ENCODE measurements at places on chromosomes 11 and 22.

GRCh38 chr11:1667906-1668305 lies 29.1 kb upstream of the KRTAP5-6 start:
- DNase-seq, result peak; percentile 49

GRCh38 chr11:103662880-103663279 lies 373.6 kb upstream of the DDI1 start:
- DNase-seq, result no peak

DNA sequence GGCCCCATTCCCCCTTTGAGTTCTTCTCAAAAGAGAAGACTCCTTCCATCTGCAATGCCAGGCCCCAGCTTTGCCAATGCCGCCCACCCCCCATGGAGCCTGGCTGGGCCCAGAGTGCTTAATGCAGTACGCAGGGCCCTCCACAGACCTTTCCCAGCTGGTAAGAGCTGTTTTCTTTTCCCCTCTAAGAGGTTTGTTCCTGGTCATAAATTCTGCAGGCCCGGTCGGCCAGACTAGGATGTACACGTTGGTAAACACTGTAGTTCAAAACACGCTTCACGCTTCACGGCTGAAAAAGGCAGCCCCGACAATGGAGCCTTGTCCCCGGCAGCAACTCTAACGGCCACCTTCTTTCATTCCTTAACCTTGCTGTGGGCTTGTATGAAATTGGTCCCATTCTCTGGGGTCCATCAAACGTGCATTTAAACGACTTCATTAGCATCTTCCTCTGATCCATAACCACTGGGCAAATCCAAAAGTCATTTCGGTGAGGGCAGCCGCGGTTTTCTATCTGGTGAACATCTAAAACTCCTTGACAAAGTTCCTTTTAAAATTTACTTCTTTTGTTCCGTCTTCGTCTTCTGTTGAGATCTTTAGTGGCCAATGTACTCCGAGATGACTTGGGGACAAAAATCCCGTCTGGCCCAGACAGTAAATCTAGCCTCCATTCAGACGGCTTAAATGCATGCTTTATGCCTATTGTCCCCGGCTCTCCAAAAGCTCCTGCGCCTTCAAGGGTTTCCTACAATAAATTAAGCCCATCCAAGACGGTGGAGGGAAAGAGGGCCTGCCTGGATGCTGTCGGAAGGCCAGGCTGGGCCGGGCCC lies 60.0 kb upstream of the MYEOV start:
- no peak for DNase-seq

GRCh38 chr11:9094420-9094819 lies 3.0 kb upstream of the SCUBE2 start:
- DNase-seq, result no peak

DNA sequence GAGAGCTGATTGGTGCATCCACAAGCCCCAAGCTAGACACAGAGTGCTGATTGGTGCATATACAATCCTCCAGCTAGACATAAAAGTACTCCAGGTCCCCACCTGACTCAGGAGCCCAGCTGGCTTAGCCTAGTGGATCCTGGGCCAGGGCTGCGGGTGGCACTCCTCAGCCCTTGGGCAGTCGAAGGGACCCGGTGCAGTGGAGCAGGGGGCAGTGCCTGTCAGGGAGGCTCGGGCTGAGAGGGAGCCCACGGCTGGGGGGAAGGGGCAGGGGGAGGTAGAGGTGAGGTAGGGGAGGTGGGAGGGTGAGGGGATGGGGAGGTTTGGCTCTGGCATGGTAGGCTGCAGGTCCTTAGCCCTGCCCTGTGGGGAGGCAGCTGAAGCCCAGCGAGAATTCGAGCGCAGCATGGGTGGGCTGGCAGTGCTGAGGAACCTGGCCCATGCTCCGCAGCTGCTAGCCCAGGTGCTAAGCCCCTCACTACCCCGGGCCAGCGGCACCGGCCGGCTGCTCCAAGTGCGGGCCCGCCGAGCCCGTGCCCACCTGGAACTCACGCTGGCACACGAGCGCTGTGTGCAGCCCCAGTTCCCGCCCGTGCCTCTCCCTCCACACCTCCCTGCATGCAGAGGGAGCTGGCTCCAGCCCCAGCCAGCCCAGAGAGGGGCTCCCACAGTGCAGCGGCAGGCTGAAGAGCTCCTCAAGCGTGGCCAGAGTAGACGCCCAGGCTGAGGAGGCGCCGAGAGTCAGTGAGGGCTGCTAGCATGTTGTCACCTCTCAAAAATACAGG lies 742.8 kb downstream of the FAM181B start:
- no peak for DNase-seq

DNA sequence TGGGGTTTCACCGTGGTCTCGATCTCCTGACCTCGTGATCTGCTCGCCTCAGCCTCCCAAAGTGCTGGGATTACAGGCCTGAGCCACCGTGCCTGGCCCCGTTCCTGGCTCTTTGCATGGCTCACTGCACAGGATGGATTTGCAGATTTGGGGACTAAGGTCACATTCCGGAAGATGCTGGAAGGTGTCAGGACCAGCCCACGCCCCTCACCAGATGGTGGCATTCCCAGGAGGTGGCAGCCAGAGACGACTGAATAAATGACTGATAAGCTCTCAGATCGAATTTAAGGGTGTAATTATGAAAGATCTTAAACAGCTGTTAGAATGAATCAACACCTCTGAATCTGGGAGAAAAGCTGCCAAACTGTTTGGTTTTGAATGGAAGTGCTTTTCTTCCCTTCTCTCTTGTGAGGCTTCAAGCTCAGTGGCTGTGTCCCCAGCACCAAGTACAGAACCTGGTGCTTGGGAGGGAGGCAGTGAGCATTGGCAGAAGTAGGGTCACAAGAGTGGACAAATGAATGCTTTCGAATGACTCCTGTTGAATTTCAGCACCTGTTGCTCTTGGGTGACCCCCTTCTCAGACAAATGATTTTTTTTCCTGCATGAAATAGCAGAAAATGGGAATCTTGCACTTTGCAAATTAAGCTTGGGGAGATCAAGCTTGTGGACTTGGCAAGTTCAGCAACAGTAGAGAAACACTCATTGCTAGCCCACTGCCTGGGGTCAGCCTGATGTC lies 69.6 kb downstream of the KIAA1671 start:
- no peak for DNase-seq

DNA sequence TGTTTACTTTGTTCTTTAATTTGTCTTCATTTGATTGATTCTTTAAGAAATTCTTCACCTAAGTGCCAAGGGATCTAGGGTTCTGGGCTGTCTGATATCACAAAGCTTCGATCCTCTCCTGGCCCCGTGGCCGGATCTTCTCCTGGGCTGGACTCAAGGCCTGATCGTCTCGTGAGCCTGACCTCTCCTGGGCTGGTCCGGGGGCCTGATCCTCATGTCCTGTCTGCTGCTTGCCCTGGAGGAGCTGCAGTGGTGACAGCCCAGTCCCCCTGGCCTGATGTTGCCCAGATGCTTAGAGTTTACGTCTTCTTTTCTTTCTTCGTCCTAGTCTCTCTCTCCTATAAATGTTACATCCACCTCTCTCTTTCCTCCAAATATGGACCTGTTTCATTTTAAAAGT lies 3.3 kb downstream of the NADSYN1 start:
- DNase-seq, result no peak

DNA sequence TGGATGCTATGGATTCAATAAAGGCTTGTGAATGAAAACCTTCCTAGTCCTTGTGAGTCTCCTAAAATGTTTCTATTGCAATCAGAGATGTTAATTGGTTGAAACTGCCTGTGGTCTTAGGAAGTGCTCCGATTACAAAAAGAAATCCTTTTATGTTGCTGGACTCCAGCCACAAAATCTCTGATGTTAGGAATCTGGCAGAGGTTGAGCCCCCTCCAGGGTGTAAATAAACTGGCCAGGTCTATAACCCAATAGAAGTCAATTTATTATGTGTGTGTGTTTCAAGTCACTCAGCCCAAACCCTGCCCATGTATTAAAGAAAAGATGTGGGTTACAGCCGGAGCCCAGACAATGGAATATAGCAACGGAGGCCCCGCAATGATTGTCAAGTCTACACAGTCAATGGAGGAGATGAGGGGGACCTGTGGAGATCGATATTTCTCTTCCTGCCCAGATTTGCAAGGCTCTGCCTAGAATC lies 218.1 kb upstream of the SORL1-AS1 start:
- DNase-seq, result no peak

All from islet precursor cell (in vitro differentiated cells).